GDM1 (cell line): ENCODE measurements at places on chromosomes 4 and X.

- DNase-seq: no peak
These were observed 36.3 kb downstream of the ING2 start for GRCh38 chr4:183541010-183541751.

DNA sequence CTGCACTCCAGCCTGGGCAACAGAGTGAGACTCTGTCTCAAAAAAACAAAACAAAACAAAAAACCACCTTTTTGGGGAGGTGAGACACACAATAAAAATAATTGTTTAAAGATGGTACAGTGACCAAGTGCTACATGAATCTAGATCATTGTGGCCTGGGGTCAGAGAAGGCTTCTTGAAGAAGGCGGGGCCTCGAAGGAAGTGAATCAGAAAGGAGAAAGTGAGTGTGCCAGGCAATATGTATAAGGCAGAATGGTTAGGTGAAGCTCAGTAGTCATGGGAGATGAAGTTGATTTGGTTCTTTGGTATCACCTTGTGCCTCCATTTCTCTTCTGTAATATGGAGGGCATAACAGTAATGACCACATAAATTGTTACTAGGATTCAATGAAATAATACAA lies 58.9 kb downstream of the DOCK11 start:
- DNase-seq: no peak

GRCh38 chr4:13159041-13159620 lies 325.0 kb downstream of the RAB28 start:
- DNase-seq: no peak

GRCh38 chr4:89072921-89073320 lies 15.9 kb upstream of the FAM13A start:
- no peak for DNase-seq
